ENCODE measurements at places on chromosomes 5 and 9.

- no peak for DNase-seq
Measured at GRCh38 chr5:10288592-10289219, 19.0 kb downstream of the CMBL start.

GRCh38 chr9:132214027-132214622 lies 52.3 kb downstream of the NTNG2 start:
- DNase-seq, result no peak

- DNase-seq, result no peak
Measured at GRCh38 chr9:4680173-4680525, 780 bp downstream of the CDC37L1 start.

DNA sequence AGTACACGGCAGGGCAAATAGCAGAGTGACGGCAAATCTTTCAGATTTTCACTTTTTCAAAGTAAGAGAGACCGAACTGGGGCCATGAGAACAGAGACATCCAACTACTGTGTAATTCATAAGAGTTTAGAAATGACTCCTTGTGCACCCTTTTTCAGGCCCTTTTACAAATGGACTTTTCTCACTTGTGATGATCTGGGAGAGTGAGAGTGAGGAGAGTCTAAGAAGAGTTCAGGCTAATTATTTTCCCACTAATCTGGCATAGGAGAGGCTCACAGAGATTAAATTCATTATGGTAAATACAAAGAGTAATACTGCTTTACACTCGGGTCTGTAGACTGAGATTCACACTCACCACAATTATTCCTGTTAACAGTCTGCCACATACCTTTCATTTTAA lies 880 bp upstream of the CCNG1 start:
- no peak for DNase-seq

- DNase-seq, result no peak
Measured at GRCh38 chr9:17970277-17970676, 391.4 kb downstream of the SH3GL2 start.

GRCh38 chr5:94796586-94796985 lies 178.1 kb downstream of the SLF1 start:
- no peak for DNase-seq

GRCh38 chr5:140113180-140113698 lies 670 bp upstream of the PURA start:
- no peak for DNase-seq

DNA sequence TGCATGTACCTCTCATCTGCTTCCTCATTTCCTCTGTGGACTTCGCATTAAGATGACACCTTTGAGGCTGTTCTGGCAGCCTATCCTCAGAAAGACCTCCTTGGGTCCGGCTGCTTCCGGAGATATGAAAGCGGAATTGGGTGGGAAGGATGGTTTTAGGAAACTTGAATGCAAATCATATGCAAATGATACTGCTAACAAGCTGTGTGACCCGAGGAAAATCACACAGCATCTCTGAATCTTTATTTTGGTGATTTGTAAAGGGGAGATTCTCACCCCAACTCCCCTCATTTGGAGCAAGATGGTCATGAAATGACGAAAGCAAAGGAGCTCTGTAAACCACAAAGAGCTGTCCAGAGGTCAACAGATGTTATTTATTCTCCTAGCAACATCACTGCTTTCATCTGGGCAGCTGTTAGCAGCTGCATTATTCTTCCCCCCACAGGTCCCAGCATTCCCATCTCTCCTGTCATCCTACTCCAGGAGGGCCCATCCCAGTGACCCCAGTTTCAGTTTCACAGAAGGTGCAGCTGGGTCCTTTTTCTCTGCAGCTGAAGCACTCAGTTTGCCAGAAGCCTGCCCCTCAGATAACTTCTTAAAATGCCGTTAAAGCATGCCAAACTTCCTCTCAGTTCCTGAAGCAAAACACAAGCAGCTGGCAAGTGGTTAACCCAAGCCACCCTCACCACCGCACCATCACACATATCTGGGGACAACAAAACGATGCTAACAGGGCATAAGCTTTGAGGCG lies 269.5 kb downstream of the SEC61B start:
- DNase-seq, result no peak

GRCh38 chr5:96597438-96598020 lies 64.6 kb upstream of the CAST start:
- no peak for DNase-seq

- DNase-seq, result no peak
Measured at GRCh38 chr5:145853781-145854376, 18.7 kb upstream of the PRELID2 start.

GRCh38 chr5:173496883-173497255 lies 119.6 kb downstream of the BOD1 start:
- no peak for DNase-seq

DNA sequence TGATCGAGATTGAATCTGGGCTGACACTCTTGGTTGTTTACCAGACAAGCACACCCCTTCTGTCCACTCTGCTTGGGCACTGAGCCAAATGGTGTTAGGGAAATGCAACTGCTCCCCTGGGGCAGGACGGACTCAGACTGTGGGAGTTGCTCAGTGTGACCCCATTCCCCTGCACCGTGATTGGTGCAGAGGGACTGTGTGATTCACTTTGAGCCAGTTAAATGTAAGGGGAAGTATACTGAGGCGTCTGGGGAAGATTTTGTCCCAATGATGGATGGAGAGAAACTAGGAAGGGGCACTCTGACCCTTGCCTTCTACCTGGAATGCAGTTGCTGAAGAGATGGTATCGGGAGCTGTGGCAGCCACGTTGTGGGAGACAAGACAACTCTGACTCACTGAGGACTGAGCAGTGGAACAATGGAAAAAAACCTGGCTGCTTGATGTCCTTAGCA lies 196.0 kb upstream of the ANKRD55 start:
- no peak for DNase-seq

- DNase-seq, result peak; percentile 88
Measured at GRCh38 chr5:40406741-40407211, 272.9 kb upstream of the PTGER4 start.

GRCh38 chr9:9483175-9483574 lies 1129.6 kb downstream of the PTPRD start:
- no peak for DNase-seq

- no peak for DNase-seq
Measured at GRCh38 chr9:91580136-91580535, 156.5 kb upstream of the NFIL3 start.
